ENCODE measurements at places on chromosomes 3 and 15. TPM values are rescaled to one million over a fixed set of nuclear protein-coding genes. Genes with fewer than 3 reads are reported as not detected.
A peak's percentile ranks its signal among the peaks of the same experiment; 100 is the strongest.

SKOR1 gene
- not detected for total RNA-seq

GRCh38 chr3:127307112-127307835 lies 19.4 kb upstream of the PRR20G start:
- no peak for DNase-seq

DNA sequence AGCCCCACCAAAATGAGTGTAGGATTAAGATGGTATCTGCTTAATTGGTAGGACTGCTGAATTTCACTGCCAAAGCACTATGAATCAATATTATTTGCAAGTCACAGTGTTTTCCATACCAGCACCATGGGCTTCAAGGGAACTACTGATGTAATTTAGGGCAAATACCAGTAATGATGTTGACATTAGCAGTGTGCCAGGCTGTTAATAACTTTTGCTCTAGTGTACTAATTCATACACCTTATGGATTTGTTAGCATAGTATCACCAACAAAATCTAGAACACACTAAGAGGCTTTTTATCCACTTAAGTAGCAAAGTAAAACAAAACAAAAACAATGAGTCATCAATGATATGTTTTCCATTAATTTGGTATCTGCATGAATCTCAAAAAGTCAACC lies 888.2 kb downstream of the CADM2 start:
- DNase-seq: no peak

DHX30 gene
- total RNA-seq: 43.8 TPM

DNA sequence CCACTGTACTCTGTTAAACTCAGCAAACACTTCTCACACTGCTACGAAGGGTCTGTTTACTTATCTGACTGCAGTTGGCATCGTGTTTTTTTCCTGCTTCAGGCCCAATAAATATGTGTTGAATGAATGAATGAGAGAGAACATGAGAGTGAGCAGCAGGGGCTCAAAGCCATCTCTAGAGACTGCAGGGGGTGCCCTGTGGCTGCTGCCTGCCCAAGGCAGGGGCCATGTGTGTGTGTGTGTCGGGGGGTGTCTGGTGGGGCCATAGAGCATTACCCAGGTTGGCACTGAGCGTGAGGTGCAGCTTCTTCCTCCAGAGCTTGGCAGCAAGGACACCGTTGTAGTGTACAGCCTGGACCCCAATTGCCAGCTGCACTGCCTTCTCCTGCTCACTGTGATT lies 14.8 kb downstream of the EPB42 start:
- DNase-seq: no peak

- DNase-seq: peak; percentile 39
These were observed 25.6 kb downstream of the APBA2 start for GRCh38 chr15:28911310-28911931.

WDR93 gene
- not detected for total RNA-seq

GRCh38 chr15:86373147-86373546 lies 293.5 kb downstream of the AGBL1 start:
- no peak for DNase-seq

GRCh38 chr3:11549580-11550140 lies 94.1 kb downstream of the VGLL4 start:
- peak; percentile 26 for DNase-seq

GRCh38 chr15:74320352-74321247 lies 46.8 kb downstream of the CYP11A1 start:
- DNase-seq: no peak

GRCh38 chr3:58055314-58055713 lies 47.1 kb downstream of the FLNB start:
- DNase-seq: no peak

DNA sequence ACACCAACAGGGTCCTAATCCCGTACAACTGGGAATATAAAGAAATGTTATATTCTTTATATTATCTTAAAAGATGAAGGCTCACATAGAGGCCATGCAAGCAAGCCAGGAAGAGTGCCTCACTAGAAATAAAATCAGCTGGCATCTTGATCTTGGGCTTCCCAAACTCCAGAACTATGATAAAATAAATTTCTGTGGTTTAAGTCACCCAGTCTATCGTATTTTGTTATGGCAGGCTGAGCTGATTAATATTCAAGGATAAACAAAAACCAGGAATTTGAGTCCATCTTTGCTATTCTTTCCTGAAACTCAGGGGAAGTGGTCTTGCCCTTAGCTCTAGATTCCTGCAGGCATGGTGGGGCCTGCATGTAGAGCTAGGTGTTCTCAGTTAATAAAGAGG lies 42.7 kb downstream of the ATOSA start:
- DNase-seq: no peak

IL17RE gene
- 0.68 TPM for total RNA-seq

DNA sequence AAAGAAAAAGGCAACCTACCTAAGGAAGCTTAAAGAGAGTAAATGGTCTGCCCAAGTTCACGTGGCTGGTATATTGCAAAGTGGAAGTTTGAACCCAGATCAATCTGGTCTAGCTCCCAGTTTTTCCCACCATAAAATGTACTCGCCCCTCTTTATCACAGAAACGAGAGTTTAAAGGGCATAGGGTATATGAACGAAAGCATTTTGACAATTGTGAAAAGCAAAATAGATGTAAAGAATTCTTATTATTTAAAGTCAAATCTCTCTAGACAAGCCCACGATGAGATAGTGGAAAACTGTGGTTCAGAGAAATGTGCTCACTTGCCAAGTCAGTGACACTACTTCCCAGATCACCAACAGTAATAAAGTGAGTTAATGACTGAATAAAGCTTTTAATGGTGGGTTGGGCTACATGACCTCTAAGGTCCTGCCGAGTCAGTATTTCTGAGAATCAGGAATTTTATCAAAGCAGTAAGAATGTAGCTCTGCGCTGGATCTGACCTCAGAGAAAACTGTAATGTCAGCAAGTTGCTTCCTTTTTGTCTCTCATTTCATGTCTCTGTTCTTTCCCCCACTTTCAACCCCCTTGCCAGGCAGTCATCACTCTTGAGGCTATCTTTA lies 23.3 kb upstream of the NEO1 start:
- no peak for DNase-seq

PARP16 gene
- 9.4 TPM for total RNA-seq

DNA sequence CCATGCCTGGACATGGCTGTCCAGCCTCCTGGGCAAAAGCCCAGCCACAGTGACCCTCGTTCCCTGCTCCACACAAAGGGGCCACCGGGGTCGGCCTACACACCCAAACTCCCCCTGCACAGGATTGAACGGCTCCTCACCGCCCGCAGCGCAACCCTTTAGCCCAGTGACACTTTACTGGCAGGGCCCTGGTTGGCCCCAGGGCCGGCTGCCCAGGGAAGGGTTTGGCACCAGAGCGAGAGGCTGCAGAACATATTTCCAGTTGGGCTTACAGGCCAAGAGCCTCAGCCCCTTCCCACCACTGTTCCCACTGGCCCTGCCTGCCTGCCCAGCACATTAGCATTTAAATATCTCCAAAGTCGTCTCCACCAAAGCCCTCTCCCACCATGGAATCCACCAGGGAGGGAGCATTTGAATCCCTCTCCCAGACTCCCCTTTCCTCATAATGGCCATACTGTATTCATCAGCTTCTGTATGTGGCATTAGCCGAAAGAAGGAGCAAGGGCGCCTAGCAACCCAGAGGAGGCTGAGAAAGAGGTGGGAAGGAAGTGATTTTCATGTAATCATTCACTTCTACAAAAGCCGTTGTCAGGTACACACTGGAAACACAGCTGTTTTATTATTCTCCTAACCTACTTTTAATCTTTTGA lies 85.4 kb downstream of the SLC6A11 start:
- DNase-seq: no peak
